Ammon's horn (tissue), 1 donor: ENCODE measurements at places on chromosomes 11 and 22.

GRCh38 chr22:22835771-22836291 lies 51.8 kb upstream of the IGLL5 start:
- no peak for DNase-seq

DNA sequence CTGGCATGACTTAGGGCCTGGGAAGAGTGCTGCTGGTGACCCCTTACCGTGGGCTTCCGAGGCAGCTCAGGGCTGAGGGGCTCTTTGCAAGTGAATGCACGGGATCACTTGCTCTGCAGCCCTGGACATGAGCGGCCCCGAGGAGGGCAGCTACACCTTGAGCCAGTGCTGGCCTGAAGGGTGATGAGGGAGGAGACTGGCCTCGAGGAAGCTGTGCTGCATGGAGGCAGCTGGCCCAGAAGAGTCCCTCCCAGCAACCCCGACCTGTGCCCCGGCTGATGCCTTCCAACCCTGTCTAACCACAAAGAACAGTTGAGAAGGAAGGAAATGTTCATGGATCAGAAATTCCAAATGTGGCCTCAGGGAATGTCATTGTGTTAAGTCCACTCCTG lies 45.2 kb downstream of the TBX1 start:
- no peak for DNase-seq

- DNase-seq = no peak
These were observed 42.9 kb downstream of the CBL start for GRCh38 chr11:119248750-119249670.

- peak; percentile 52 for DNase-seq
These were observed 149.8 kb downstream of the MPPED1 start for GRCh38 chr22:43561415-43562178.

- DNase-seq = no peak
These were observed 704 bp upstream of the CFL1 start for GRCh38 chr11:65858681-65859087.

GRCh38 chr11:8372641-8373381 lies 109.1 kb upstream of the LMO1 start:
- no peak for DNase-seq

GRCh38 chr22:21933910-21934309 lies 18.7 kb downstream of the PPM1F start:
- DNase-seq = peak; percentile 84

- no peak for DNase-seq
These were observed 126.8 kb downstream of the PHF21B start for GRCh38 chr22:44883011-44883421.

DNA sequence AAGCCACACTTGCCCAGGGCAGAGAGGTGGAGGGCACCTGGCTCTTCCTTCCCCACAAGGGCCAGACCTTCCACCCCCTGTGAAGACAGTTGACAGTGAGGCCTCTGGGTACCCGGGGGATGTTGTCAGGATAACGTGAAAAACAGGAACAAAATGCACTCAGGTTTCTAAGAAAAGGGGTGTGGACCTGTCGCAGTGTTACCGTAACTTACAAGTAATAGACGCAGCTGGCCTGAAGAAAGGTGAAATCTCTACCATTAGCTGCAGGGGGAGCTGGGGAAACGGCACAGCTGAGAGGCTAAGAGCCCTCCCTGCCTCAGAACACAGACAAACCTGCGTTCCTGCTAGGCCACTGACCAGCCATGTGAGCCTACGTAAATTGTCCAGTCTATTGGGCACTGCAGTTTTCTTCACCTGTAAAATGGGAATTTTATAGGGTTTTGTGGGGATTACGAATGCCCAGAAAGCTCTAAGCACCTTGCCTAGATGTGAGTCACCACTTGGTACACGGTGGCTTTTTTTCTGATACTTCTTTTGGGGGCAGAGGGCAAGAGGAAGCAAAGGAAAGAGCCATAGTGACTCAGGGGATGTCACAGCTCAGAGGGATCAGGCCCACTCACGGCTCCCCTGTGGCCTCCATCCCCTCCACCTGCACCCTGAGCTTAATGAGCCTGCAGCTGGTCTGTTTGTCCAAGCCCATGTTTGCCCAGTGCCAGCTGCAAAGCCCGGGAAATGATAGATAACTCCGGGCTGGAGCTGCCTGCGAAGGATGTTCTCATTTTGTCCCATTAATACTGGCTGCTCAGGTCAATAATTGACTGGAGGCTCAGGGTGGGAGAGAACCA lies 18.4 kb upstream of the CABP7 start:
- DNase-seq = no peak

GRCh38 chr11:93906486-93906885 lies 56.1 kb upstream of the VSTM5 start:
- DNase-seq = no peak

DNA sequence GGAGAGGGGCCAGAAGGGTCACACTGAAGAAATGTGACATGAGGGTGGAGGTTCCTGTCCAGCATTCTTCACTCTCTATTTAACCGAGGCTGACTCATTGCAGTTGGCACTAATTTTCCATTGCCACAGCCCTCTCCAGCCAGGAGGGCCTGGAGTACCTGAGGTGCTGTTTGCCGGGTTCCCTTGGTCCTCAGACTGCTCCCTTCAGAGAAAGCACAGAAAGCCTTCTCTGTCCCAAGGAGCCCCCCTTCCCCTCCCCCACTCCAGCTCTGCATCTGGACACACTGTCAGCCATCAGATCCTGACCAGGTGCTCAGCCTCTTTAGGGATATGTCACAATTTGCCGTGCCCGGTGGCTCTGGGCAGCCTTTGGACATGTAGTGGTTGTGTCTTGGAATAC lies 3.2 kb upstream of the C11orf91 start:
- DNase-seq = no peak

GRCh38 chr11:31106968-31107576 lies 262.5 kb downstream of the DCDC1 start:
- peak; percentile 54 for DNase-seq

GRCh38 chr11:79098146-79098545 lies 342.7 kb downstream of the TENM4 start:
- DNase-seq = no peak

DNA sequence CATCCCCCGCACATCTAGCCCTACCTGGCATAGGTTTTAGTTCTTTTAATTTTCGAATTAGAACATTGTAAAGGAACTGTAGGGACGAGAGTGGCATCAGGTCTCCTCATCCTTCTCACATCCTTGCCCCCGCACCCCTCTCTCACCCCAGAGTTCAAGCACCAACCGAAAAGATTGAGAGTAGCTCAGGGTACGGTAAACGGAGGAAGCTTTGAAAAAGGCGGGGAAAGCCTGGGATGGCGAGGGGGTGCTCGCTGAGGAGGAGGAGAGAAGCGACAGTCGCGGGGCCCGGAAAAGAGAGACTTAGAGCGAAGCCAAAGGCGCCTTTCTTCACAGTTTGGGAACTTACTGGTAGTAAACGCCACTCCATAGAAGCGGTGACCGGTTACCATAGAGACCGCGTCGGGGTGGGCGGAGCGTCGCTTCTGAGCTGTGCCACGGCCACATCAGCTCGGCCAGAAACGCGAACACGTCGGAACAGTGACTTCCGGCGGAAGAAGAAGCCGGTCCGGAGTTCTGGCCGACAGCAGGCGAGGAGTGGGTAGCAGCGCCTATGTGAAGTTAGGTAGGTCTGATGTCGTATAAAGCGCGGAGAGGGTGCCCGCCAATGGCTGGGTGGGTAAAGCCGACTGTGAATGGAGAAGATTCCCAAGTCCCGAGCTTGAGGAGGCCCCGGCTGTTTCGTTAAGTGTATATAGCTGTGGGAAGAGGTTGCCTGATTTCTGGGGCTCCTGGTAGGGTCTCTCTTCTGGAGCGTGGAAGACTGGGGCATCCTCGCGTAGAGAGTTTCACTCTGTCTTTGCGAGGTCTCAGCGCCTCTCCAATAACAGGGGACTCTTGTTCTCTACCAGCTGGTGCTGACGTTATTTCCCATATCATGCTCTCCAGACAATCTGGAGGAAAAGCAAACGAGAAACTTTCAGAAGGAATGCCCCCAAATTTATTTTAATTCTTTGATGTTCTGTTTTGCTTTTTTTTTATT lies at the start of the genes DCDC1 and DNAJC24:
Gene DCDC1, minus strand, starts transcription at position 392 of the 982 bp plus-strand sequence. CDS start 41,459 bp downstream, outside the sequence.
Gene DNAJC24, plus strand, starts transcription at position 513 of the 982 bp plus-strand sequence. CDS start 889 bp downstream, outside the sequence.
- DNase-seq = peak; percentile 97

- DNase-seq = no peak
These were observed 69.1 kb downstream of the LDLRAD3 start for GRCh38 chr11:36012979-36013378.

DNA sequence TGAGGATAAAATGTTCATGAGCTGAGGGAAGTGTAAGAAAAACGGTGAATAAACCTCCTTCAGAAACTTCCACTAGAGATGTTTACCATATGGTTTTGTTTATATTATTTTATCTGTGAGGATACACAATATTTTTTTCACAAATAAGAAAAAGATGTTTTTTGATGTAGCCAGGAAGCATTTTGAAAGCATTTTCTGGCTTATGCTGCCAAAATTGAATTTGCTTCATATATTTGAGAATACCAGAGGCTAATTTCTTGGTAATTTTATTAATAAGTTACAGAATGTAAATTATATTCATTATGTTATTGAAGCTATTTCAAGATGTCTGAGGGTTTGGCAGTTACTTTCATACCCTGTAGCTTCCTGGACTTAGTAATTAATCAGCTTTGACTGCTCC lies 686.6 kb downstream of the LUZP2 start:
- DNase-seq = no peak

DNA sequence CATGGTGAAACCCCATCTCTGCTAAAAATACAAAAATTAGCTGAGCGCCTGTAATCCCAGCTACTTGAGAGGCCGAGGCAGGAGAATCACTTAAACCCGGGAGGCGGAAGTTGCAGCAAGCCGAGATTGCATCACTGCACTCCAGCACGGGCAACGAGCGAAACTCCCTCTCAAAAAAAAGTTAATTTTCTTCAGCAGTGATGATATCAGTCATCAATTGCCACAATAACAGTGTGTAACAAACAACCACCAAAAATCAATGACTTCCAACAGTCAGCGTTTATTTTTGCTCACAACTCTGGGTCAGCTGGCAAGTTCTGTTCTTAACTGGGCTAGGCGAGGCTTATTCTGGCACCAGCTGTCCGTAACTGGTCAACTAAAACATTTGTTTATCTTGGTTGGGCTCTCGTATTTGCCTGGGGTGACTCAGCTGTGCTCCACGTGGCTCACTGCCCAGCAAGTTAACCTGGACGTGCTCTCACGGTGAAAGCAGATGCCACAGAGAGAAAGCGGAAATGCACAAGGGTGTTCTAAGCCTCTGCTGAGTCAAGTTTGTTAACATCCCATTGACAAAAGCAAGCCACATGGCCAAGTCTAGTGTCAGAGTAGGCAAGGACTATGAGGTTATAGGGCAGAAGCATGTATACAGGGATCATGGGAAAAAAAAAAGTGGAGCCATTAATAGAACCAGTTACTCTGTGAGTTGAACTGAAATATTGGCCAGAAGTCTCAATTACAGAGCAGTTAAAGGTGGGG lies 52.1 kb downstream of the LHFPL7 start:
- peak; percentile 24 for DNase-seq

GRCh38 chr22:22927196-22927887 lies 39.7 kb downstream of the IGLL5 start:
- no peak for DNase-seq

DNA sequence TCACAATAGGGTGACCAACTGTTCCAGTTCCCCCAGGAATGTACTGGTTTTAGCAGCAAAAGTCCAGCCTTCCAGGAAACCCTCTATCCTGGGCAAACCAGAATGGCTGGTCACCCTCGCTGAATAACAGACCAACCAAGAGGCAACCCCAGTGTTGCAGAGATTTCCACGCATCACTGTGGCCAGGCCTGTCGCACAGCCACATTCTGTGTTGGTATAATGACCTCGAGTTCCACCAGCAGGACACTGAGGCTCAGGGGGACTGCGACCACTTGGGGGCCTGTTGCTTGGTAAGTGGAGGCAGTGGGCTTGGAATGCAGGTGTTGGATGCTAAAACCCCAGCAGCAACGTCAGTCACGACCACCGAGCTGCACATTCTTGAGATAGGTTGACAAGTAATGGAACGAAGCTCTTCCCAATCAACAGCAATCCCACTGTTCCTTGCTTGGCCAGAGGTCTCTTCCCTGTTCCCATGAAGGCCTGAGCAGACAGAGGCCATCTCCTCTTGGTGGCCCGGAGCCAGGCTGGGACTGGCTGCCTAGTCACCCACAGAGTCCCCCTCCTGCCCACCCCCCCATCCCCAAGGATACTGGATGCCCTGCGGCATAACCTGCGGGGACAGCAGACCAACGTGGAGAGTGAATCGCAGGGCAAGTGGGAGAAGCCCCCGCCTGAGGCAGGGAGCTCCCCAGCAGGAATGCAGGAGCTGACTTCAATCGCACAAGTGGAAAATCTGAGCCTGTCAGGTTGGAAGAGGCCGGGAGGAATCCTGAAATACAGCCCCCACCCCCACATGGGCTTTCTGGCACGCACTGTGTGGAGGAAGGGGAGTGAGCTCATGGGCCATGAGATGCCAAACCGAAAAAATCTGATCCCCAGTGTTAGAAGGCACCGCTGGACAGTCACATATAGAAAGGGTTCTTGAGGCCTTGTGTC lies 43.4 kb upstream of the MN1 start:
- no peak for DNase-seq

DNA sequence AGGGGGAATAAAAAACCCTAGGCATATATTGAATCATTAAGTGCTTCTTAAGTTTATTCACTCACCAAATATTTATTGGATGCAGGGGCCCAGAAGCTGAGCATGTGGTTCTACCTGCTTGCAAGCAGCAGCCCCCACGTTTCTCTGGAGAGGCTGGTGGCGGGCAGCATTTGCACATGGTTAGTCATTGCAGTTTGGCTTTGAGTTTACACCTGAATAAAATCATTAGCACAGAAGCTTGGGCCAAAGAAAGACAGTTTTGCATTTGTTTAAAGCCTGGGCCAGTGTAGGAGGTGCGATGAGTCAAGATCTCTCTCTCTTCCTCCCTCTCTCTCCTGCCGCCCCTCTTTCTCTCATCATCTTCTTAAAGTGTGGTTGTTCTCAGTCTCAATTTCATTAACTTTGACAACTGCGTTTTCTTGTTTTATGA lies 72.6 kb downstream of the C22orf31 start:
- DNase-seq = no peak

DNA sequence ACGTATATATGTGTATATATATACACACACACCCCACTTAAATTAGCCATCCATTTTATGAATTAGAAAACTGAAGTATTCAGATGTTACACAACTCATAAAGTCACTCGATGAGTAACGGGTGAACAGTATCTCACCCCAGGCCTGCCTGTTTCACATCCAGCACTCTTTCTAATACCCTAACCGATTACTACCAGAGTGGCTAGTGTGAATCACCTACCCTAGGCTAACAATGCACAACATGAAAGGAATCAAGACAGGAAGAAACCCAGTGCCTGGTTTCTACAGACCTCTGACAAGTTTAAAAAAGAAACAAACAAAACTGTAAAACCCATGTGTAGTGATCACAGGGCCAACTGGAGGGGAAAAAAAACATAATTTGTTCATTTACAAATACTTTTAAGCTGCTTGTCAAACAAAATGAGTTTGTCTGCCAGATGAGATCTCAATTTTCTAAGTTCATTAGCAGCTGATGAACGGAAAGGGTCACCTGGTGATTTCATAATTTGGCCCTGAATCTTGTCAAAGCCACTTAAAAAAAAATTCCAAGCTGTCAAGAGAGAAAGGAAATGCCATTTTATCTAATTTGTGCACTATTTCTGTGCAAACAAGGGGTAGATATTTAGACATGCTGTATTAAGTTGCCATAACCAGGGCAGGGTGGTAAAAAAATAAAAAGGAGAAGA lies 134.8 kb downstream of the LARGE1 start:
- no peak for DNase-seq
